DMS153 (cell line): ENCODE measurements at places on chromosomes 2 and 18.

GRCh38 chr2:239666855-239667376, 266.1 kb upstream of the HDAC4 start:
- no peak for DNase-seq

GRCh38 chr2:239311132-239312040, 89.4 kb downstream of the HDAC4 start:
- peak; percentile 67 for DNase-seq

GRCh38 chr18:56248610-56249235, 389.7 kb downstream of the TXNL1 start:
- no peak for DNase-seq

DNA sequence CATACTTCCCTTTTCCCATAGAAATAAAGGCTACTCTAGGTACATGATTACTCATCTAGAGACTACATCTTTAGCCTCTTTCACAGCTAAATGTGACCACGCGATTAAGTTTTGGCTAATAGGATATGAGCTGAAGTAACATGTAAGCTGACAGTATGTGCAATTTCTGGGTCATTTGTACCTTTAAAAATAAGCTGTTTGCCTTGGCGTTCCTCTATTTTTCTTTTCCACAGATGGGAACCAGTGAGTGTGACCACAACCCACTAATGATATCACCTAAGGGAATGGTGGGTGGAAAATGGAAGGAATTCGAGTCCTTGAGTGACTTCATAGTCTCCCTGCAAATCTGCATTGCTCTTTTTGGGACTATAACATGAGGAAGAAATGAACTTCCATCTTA, 11.7 kb upstream of the NABP1 start:
- no peak for DNase-seq

DNA sequence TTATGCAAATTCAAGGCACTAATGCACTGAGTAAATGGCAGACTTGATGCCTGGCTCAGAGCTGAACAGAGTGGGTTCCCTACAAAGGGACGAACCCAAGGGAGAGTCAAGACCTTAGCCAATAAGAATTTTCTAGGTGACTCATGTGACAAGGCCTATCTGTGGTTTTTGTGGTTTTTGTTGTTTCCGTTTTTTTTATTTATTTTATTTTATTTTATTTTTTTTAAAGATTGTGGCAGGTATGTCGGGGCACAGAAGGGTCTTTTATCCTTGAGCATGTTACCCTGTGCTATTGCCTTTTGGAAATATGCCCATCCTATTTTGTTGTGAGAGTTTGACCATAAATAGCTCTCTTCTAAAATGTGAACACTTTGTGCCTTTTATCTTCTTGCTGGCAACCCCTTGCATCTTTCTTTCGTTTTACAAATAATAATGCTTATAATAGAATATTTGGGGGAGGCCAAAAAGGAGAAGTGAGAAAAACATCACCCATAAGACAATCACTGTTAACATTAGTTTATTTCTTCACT, 113.4 kb upstream of the AQP4 start:
- DNase-seq: no peak

GRCh38 chr2:101748000-101748399, 50.5 kb downstream of the MAP4K4 start:
- DNase-seq: no peak

DNA sequence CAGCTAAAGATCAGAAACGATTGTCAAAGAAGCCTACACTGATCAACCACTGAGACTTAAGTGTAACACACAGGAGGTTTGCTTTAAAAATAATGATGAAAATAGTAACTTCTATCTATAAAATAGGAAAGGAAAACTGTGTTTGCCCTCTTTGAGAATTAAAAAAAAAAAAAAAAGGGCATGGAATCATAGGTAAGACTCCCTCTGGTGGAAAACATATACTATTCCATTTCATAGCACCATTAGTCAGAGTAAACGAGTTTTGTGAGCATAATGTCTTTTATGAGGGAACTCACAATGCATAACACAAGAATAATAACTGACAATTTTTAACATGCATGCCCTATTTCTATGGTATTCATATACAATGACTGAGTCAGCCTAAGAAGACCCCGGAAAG, 36.3 kb downstream of the SLC35F5 start:
- no peak for DNase-seq

GRCh38 chr2:37718515-37719161, 47.2 kb upstream of the CDC42EP3 start:
- DNase-seq: no peak

DNA sequence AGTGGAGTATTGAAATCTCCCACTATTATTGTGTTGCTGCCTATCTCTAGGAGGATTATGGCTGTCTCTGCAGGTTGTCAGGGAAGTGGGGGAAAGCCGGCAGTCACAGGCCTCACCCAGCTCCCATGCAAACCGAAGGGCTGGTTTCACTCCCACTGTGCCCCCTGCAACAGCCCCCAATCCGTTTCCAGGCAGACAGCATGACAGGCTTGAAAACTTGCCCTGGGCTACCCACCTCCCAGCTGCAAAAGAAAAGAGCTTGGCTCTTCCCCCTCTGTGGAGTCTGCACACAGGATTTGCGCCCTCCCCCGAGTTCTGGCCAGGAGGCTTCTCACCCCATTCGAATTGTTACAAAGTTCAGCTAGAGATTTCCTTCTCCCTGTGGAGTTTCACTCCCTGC, 87.4 kb upstream of the MSTN start:
- DNase-seq: no peak
